ENCODE measurements at places on chromosomes 12 and 14.

DNA sequence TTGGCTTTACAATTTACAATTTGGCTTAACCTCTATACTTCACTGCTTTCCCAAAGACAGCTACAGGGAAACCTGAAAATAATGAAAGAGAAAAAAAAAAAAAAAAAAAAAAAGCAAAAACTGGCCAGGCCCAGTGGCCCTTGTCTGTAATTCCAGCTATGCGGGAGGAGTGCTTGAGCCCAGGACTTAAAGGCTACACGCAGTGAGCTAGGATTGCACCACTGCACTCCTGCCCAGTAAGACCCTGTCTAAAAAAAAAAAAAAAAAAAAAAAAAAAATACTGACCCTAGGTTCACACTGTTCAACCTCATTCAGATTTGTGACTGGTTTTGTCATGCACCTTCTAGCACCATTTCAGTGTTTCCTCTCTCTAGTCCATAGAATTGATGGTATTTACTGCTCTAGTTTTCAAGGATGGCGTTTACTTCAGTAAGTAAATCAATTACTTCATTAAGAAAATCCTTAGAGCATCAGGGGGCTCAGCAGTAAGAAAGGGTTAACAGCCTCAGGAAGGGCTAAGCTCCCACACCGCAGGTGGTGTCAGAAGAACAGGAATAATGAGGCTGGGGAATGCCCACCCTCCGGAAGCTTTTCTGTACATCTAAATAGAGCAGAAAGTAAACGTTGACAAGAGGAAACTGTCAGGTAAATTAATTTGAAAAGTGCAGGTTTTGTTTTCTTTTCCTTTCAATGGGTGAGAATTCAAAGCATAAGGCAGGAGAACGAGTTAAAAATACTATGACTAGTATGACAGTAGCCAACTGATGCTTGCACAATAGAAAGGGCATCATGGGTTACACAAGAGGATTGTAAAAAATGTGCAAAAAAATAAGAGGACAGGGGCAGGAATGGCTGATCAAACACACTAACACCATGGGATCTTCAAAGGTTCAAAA lies 115.0 kb upstream of the MDM1 start:
- no peak for DNase-seq

DNA sequence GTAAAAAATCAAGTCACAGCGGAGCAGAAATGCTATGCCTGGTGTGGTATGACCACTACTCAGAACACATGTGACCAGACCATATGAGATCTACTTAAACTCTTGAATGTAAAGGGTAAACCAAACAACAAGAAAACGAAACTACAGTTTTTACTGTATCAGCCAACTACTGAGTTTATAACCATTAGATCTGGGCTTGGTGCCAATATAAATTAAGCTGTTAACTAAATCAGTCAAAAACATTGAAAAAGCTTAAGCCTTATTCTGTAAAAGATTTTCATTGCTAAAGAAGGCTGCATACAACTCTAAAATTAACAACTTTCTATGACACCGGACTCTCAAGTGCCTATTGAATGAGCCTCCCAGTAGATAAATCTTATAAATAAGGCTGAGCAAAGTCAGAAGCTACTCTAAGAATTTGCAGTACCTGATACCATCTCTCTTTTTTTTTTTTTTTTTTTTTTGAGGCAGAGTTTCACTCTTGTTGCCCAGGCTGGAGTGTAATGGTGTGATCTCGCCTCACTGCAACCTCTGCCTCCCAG lies 35.4 kb downstream of the SPTLC2 start:
- DNase-seq: no peak

DNA sequence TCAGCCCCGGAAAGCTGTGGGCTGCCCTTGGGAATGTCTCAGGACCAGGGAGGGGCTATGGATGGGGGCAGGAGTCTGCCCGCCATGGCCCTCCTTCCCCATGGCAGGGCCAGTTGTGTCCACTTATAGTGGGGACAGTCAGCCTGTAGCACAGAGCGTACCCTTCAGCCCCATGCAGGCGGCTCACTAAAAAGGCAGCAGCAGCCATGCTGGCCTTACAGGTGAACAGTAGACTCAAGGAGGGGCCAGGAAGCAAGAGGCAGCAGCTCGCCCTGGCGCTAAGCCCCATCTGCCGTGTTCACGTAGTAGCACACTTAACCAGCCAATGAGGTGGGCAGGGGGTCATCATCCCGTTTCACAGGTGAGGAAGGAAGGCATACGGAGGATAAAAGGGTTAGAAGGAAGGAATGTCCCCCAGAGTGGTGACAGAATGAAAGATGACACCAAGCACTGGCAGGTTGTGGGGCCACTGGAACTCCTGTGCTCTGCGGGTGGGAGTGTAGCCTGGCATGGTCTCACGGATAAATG lies 52.7 kb downstream of the FAM222A start:
- no peak for DNase-seq

DNA sequence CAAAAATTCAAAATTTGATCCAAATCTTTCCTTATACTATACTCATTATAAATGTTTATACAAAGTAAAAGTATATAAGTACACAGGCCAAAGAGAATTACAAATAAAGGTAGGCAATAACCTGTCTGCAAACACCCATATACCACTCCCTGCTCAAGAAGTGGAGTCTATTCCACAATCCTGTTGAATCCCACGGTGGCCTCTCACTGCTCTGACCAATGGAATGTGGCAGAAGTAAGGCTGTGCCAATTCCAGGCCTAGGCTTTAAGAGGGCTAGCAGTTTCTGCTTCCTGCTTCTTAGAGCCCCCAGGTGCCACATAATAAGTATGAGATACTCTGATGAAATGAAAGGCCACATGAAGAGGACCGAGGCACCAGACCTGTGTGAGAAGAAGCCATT lies 79.8 kb upstream of the CFL2 start:
- no peak for DNase-seq

DNA sequence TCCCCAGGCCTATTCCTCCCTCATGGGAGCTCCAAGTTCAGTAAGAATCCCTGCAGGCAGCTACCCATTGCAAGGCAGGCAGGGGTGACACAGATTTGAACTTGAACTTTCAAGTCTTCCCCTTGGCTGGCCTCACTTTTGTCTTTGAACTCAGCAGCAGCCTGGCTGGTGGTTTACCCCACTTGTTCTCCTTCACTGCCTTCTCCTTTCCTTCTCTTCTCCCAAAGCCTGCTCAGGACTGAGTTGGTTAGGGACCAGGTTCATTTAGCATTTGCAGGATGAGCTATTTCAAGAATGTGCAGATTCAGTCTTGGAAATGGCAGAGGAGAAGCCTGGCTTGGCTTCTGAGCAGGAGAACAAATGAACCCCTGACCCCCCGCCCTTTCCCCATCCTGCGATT lies 67.7 kb upstream of the TBX3 start:
- no peak for DNase-seq

GRCh38 chr12:74790931-74791330 lies 253.3 kb downstream of the ATXN7L3B start:
- DNase-seq: no peak

All from Calu3 (cell line).